Sigmoid colon (tissue), 7 donors: ENCODE measurements at places on chromosomes 13 and 19. TPM values are rescaled to one million over a fixed set of nuclear protein-coding genes. Genes with fewer than 3 reads are reported as not detected.

DNA sequence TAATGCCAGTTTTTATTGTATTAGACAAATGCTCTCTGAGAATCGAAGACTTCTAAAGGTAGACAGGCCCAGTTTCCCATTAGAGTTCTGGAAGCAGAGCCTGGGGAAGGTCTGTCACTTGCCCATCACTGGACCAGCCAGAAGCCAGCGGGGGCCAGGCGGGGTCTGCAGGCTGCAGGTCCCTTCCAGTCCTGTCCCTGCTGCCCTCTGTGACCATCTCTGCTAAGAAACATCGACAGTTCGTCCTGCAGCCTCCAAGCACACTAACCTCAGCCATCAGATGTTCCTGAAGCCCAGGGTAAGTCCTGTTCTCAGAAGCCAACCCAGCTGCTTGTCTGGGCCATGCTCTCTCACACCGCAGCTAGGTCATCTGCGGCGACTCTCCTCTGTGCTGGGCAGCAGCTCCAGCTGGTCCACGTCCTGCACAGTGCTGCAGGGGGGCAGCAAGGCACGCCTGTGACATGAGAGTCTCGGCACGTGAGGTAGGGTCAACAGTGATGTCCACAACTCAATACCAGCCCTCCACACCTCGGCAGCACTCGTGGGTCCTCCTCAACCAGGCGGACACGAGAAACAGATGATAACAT lies 2.9 kb upstream of the ADPRHL1 start:
- no peak for DNase-seq

DNA sequence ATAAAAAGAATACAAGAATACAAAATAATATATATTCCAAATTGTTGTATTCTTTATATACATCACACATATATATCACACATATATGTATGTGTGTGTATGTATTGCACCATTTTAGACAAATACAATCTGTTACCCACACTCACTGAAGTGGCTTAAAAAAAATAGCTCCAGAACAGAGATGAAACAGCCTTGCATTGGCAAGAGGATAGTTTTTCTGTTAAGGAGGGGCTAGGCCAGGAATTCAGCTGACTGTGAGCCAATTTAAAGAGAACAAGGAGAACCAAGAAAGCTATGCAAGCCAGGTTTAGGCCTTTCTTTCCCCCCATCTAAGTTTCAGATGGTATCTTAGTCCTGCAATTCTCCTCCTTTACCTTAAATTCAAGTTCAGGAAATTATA lies 257.5 kb downstream of the MZT1 start:
- DNase-seq: no peak

DNA sequence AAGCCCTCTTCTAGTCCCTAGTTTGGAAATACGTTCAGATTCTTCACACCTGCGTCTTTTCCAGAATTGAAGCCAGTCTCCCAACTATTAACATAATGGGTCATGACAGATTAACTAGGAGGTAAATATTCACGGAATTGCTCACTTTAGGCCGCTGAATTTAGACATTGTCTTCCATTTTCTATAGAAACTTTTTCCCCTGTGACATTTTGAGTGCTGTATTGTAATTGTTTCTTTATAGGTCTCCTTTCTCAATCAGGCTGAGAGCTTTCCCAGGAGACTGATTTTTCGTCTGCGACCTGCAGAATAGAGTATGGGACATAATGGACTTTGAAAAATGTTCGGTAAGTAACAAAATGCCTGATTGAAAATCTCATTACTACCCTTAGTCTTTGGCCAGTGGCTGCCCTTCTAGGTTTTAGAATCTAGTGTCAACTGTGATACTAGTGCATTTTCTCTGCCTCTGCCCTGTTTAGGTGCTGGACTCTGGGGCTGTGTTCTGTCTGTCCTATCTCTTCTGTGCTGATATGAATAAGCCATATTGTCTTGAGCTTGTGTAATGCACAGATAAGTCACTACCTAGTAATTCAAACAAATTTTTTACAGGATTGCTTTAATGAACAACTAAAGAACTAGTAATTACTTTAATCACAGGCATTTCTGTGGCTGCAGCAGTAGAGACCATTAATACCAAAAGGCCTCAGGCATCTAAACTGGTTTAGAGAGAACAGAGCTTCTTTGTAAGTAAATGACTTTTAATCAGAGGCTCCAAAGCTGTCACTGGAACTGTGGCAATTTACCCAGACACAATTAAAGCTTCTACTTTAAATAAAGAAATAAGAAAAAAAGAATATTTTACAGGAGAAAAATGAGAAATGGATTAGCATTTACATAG lies 122.4 kb upstream of the FREM2 start:
- no peak for DNase-seq

Gene USHBP1
- total RNA-seq: 5.7 TPM

GRCh38 chr13:33199289-33199850 lies 86.2 kb downstream of the STARD13 start:
- DNase-seq: no peak

DNA sequence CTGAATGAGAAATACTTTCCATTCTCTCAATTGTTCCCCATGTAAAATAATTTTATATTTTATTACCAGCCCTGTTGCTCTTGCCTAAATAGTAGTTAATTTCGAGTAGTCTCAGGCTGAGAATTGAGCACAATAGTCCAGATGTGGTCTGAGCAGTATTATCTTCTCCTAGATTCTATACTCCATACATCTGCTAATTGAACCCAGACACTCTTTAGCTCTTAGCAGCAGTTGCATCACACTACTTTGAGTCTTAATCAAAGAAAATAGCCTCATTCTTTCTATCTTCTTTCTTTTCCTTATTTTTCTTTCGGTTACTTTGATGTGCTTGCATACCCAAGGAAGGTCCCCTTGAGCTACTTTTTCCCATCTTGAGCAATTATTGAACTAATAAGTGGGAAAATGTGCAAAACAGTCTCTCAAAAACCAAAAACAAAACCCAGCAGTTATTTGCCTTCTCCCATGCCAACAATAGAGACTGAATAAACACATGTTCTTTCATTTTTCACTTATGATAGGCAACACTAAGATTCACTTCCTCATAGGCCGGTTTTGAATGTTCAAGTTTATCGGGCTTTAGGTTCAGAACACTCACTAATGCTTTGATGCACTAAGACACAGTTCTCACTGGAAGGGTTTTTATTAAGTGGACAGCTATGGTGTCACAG lies 204.5 kb downstream of the POU4F1 start:
- DNase-seq: no peak

DNA sequence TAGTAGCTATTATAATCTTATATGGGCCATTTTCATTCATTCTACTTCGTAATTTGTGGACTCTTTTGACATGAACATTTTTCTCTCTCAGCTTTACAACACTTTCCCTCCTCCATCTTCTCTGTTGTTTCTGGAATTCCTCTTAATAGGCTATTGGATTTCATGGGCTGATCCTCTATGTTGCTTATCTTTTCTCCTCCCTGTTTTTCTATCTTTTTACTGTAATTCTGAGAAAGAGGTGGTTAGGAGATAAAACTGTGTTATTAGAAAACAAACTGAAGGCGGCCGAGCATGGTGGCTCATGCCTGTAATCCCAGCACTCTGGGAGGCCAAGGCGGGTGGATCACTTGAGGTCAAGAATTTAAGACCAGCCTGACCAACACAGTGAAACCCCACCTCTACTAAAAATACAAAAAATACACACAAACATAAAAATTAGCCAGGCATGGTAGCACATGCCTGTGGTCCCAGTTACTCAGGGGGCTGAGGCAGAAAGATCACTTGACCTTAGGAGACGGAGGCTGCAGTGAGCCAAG lies 188.1 kb downstream of the UGGT2 start:
- no peak for DNase-seq
